NT2/D1 (cell line): ENCODE measurements at places on chromosomes 2 and 18.
A peak's percentile ranks its signal among the peaks of the same experiment; 100 is the strongest.

DNA sequence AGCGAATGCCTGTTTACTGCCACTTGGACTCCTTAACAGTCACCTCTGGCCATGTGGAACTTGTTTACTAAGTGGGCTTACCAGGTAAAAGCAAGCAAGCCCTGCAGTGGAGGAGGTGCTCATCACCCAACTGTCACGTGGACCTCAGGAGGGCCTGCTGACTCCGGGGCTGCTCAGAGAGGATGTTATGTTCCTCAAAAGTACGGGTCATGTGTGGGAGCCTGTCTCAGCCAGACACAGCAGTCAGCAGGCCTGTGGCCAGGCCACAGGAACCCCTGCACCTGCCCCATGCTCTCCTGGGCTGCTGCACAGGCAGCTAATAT, 36.2 kb downstream of the AMER3 start:
- no peak for DNase-seq

DNA sequence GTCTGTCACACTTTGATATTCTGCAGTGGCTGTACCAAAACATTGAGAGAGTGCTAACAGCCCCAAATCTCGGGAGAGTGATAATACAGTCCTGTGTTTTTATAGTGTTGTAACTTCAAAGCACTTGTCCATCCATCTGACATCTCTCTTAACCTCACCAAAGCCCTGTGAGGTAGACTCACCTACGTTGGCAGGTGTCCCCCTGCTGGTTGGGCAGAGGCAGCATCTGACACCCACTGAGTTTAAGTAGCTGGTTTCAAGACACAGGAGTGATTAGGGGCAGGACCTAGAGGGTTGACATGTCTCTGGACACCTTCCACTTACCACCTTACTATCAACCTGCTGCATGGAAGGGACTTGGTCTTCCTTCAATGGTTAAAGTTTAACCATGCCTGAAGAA, 22.9 kb downstream of the COLEC12 start:
- no peak for DNase-seq

DNA sequence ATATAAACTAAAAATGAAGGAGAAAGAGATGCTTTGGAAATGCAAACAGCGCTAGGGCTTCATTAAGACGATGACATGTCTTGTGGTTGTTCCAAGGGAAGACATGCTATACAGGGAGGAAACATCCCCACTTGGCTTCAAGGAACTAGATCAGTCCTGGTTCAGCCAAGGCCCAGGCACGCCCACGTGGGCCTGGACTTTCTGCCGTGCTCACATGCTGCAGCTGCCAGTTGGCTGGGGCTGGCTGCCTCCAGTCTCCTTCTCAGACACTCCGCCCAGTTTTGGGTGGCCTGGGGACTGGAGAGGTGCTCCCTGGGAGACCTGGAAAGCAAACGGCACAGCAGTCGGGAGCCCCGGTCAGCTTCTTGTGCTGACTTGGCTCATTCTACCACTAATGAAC, 109.6 kb downstream of the GLI2 start:
- no peak for DNase-seq

- DNase-seq, result no peak
Measured at GRCh38 chr2:27771202-27771547, 344 bp upstream of the MRPL33 start.

DNA sequence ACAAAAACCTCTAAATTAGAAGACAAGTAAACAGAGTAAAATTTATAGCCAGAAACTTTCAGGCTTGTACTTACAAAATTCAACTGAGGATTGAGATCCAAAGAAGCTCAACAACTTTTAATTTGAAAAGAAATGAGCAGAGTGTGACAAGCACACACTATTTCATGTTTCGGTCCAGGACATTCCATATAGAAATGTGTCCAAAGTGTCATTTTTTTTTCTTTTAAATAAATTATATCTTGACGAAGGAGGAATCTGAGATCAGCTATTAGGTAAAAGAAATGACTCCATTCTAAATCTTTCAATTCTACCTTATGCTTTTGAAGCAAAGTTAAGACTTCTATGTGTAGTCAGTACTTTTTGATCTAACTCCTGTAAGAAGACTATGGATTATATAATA, 4.6 kb downstream of the FN1 start:
- no peak for DNase-seq

DNA sequence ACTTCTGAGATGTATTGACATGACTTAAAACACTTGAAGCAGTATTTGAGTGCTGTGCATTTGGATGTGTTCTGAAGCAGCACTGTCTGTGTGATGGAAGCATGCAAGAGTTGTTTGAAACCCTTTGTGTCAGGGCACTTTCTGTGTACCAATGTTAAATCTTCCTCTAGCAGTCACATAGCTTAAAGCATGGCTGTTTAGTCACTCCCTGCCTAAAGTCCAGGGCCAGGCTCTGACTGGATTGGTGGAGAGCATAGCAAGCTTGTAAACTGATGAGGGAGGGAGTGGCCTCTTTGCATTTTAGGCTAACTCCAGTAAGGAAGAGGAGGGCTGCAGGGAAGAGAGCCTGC, 73.5 kb downstream of the MYO1B start:
- DNase-seq, result peak; percentile 27

GRCh38 chr2:235776531-235776930, 282.7 kb downstream of the AGAP1 start:
- no peak for DNase-seq

GRCh38 chr2:238644095-238645081, 203.5 kb upstream of the TWIST2 start:
- DNase-seq, result no peak

- no peak for DNase-seq
Measured at GRCh38 chr2:75788902-75789301, 78.2 kb upstream of the GCFC2 start.

GRCh38 chr2:27149570-27150405, 984 bp downstream of the TCF23 start:
- DNase-seq, result no peak

- no peak for DNase-seq
Measured at GRCh38 chr2:21305581-21305980, 181.8 kb downstream of the TDRD15 start.

DNA sequence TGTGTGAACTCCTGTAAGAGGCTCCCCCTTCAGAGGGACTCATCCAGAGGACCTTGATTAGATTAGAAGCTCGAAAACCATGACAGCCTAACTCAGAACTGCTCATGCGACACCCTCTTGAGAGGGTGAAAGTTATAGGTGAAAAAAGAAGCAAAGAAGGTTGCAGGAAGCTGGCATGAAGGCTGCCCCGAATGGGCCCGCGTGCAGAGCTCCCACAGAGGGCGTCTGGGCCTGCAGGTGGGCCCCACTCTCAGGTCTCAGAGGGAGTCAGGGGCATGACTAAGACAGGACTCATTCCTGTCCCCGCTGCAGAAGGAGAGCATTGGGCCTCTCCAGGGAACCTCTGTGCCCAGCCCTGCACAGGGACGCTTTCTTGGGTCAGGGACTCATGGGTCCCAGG, 235.4 kb downstream of the EIPR1 start:
- DNase-seq, result no peak

DNA sequence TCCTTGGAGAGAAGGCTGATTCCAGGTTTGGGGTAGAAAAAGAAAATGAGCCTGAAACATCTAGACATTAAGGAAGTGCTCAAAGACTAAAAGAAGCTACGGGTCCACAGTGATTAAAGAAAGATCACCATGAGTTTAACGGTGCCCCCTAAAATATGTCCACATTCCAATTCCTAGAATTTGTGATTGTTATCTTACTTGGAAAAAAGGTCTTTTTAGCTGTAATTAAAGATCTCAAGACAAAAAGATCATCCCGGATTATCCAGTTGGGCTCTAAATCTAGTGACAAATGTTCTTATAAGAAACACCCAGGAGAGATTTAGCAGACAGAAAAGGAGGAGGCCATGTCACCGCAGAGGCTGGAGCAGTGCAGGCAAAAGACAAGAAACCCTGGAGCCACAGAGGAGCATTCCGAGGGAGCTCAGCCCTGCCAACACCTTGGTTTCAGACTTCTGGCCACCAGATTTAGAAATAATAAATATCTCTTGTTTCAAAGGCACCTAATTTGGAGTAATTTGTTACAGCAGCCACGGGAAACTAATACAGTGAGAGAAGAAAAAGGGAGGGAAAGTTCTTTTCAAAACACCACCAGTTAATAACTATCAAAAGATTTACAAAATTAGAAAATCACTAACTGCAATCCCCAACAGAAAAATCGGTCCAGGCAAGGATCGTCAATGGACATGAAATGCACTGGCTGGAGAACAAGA, 8.5 kb downstream of the UXS1 start:
- DNase-seq, result no peak

DNA sequence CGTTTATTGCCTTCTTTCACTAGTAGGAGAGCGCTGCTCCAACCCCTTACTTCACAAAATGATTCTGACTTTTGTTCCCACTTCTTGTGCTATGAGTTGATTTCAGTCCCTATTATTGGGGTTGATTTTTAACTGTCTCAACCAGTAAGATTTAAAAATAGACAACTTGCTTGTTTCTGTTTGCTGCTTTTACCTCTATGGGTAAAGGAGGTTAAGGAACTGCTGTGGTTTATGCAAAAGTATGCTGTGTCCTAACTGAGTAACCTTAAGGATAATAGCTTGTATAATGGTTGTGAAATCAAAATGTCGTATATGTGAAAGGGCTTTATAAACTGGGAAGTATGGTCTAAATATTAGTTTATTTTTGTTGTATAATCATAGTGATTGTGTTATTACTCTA, 22.6 kb downstream of the ALMS1 start:
- DNase-seq, result no peak

DNA sequence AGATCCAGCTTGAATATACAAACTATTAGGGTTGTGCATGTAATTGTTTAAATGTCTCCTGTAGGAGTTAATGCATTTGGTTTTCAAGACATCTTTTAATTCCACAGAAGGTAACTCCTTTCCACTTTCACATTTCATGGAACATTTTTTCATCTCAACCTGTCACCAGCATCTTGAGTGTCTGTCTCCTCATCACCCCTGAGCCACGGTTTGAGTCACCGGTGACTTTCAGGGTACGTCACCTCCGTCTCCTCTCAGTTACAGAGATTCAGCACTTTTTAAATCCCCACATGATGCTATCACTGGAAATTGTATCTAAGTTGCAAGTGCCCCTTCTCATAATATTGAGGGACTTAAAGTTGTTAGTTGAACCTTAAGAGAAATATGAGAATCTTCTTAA, 25.3 kb downstream of the GPR55 start:
- DNase-seq, result no peak

- no peak for DNase-seq
Measured at GRCh38 chr2:99846462-99847107, 295.8 kb downstream of the AFF3 start.

GRCh38 chr18:29556070-29556469, 1379.1 kb upstream of the CDH2 start:
- no peak for DNase-seq
